ENCODE measurements at places on chromosomes 7 and 10.

GRCh38 chr7:22389892-22390291 is 32.9 kb upstream of the RAPGEF5 start:
- no peak for DNase-seq

DNA sequence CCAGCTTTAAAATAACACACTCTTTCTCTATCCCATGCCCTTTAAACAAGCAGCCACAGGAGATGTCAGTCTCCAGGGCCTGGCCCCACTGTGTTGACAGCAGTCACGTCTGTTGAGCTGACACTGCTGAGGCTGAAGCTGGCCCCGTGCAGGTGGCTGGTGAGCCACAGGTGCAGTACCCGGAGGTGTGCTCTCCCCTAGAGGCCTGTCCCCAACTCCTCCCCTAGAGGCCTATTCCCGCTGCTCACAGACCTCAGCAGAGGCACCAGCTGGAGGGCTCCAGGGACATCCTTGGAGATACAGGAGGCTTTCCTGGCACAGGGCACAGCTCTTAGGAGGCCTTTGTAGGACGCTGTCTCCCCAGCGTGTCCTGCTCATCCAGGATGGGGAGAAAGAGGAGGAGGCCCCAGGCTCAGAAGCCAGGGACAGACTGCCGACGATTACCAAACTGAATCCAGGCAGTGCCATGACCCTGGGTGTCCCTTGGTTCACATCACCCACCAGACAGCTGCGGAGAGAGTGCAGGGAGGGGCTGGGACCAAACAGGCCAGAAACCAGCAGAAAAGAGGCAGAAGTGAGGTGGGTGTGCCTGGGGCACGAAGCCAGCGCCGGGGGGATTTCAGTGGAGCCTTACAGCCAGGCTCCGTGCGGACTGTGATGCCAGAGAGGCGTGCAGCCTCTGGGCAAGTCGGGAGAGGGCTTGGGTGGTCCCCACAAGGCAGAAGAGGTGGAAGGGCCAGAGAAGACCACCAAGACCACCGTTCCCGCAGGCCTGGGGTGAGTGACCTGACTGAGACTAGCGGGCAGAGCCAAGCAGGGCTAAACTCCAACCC is 18.5 kb upstream of the TTYH3 start:
- no peak for DNase-seq

GRCh38 chr10:104641187-104641936 is at the start of gene SORCS3:
TSS of gene SORCS3 (plus strand) at chr10:104641290.
- DNase-seq = no peak

- no peak for DNase-seq
Observed at GRCh38 chr7:98785929-98786571, 83.8 kb downstream of the TMEM130 start.

DNA sequence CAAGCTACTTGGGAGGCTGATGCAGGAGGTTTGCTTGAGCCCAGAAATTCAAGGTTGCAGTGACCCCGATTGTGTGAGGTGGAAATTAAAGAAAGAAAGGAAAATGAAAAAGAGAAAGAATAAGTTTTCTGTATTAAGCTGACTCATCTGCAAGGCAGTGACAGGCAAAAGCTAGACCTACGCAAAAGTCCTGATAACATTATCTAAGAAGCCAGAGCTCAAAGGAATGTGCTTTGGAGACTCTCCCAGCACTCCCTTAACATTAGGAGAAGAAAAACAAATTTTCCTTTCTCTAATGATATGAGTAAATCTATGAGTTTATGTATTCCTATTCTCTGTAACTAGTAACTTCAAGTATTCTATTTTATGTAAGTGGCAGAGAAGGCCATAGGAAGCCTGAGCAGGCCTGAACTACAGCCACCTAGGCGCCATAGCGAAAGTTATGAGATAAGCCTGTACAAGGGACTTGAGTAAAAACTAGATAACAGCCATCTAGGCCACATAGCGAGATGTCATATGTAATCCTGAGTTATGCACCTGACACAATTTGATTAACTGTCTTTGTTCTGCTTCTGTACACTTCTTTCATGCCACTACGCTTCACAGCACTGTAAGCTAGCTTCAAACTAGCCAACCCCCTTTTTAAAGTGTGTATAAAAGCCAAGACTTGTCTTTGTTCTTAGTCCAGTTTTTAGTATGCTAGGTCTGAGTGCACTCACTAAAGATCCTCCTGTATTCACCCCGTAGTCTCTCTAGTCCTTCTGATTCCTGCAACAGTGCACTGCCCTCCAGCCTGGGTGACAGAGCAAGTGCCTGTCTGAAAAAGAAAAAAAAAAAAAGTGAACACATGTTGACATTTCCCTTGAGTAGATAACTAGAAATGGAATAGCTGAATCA is 9.4 kb upstream of the ZWINT start:
- peak; percentile 19 for DNase-seq

DNA sequence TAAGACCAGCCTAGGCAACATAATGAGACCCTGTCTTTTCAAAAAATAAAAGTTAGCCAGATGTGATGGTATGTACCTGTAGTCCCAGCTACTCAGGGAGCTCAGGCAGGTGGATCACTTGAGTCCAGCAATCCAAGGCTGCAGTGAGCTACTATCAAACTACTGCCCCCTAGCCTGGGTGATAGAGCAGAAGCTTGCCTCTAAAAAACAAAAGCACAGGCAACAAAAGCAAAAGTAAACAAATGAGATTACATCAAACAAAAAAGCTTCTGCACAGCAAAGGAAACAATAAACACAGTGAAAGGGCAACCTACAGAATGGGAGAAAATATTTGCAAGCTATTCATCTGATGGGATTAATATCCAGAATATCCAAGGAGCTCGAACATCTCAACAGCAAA is 65.4 kb downstream of the FANK1 start:
- DNase-seq = no peak

DNA sequence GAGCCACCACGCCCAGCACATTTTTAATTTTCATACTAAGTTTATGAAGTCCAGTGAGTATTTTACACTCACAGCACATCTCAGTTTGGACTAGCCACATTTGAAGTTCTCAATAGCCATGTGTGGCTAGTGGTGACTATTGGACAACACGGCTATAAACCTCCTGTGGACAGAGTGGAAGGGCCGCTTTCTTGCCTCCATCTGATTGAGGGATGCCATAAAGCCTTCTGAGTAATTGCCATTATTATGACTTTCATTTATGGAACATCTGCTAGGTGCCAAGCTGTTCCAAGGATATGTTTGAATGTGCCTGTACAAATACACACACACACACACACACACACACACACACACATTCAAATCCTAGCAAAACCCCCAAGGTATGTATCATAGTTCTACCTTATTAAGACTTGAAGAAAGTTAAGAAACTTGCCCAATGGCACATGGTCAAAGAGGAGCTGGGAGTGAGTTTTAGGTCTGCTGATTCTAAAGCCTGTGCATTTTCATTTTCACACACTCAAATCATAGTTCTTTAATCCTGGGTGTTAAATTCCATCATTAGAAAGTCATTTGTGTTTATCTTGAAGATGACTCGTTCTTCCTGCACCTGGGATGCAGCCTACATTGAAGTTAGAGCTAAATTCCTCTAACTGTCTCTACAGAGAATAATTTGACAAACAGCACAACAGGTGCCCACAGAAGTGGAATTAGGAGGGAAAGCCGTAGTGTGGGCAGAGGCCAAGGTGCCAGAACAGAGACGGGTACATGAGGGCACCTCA is 143.3 kb downstream of the PKD1L1 start:
- DNase-seq = no peak

GRCh38 chr7:128030263-128030653 is 979 bp downstream of the LRRC4 start:
- no peak for DNase-seq

GRCh38 chr10:18859659-18860058 is 188.9 kb upstream of the MALRD1 start:
- no peak for DNase-seq

DNA sequence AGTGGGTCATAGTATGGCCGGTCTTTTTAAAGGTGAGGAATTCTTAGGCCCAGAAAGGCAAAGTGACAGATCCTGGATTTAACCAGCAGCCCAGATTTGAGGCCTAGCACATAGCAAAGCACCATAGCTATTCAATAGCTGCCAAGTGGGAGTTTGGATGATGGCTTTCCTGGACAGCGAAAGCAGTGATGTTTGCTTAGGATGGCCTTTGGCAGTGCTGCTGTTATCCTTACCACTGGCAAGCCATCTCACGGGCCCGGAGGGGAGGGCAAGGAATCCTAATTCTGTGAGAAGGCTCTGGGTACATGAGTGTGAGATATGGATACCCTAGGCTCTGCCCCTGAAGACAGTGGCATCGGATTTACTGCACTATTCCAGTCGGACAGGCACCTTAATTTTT is 50.4 kb downstream of the TCF7L2 start:
- DNase-seq = no peak

GRCh38 chr10:62402508-62402907 is 28.3 kb downstream of the ZNF365 start:
- no peak for DNase-seq

DNA sequence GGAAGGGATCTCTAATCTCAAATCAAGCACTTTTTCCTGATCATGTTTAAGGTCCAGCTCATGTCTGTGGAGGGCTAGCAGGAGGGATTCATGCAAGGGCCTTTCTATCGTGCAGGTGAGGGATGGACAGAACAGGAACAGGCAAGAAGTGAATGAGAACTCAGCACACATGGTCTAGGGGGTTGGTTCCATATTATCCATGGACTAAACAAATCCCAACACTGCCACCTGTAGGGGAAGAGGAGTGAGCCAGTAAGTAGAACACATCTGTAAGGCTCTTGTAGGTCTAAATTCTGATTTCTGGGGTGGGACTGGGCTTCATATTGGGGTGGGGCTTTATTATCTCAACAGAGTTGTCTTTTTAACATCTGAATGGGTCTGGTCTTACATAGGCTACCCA is 138.0 kb upstream of the TARP start:
- peak; percentile 8 for DNase-seq

DNA sequence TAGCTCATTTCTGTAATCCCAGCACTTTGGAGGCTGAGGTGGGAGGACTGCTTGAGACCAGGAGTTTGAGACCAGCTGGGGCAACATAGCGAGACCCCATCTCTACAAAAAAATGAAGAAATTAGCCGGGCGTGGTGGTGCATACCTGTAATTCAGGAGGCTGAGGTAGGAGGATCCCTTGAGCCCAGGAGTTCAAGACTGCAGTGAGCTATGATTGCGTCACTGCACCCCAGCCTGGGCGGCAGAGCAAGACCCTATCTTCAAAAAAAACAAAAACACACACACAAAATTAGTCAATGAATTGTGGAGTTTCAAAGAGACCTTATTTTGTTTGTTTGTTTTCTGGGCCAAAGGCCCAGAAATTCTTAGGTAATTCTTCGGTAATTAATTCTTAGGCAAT is 110.0 kb downstream of the CUX1 start:
- DNase-seq = no peak

DNA sequence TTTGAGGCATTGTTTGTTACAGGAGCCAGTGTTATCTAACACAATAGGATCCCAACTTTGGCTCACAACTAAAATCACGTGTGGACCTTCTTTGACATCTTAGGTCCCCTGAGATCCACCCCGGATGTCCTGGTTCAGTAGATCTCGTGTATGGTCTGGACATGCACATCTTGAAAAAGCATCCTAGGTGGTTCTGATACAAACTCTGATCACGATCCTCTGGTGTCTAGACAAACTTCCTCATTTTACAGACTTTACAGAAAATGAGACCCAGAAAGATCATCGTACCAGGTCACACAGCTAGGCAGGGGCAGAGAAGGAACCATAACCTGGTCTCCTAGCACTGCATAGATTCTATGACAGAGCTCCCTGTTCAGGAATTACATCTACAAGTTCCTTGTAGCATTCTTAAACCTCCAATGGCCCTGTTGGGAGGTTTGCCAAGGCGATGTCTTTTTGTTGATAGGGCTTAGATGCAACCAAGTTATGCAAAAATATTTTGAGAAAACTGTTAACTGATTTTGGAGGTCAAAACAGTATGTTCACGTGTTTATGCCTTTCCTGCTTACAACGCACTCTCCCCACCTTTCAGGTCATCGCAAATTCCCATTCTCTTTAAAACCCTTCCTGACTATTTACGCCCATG is 30.8 kb upstream of the CHST15 start:
- DNase-seq = no peak

- DNase-seq = no peak
Observed at GRCh38 chr7:50920031-50920635, 137.4 kb upstream of the GRB10 start.

DNA sequence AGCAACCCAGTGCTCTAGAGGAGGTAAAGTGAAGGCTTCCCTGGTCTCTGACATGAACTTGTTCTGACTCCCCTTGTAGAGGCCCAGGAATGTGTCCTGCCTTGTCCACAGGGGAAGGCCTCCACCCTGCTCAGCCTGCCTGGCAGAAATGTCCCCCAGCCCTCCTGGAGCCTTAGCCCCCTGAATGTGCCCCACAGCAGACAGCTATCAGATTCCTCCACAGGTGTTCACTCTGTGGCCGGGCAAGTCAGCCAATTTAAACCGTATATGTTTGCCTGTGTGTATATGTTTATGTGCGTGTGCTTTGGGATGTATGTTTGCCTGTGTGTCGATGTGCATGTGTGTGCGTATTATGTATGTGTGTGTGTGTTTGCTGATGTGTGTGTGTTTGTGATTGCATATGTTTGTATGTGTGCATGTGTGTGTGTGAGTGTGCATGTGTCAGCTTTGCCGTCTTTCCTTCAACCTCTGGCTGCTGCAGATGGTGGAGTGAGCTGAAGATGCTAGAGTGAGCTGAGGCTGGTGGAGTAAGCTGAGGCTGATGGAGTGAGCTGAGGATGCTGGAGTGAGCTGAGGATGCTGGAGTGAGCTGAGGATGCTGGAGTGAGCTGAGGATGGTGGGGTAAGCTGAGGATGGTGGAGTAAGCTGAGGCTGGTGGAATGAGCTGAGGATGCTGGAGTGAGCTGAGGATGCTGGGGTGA is 68.9 kb upstream of the ANTXRL start:
- no peak for DNase-seq

DNA sequence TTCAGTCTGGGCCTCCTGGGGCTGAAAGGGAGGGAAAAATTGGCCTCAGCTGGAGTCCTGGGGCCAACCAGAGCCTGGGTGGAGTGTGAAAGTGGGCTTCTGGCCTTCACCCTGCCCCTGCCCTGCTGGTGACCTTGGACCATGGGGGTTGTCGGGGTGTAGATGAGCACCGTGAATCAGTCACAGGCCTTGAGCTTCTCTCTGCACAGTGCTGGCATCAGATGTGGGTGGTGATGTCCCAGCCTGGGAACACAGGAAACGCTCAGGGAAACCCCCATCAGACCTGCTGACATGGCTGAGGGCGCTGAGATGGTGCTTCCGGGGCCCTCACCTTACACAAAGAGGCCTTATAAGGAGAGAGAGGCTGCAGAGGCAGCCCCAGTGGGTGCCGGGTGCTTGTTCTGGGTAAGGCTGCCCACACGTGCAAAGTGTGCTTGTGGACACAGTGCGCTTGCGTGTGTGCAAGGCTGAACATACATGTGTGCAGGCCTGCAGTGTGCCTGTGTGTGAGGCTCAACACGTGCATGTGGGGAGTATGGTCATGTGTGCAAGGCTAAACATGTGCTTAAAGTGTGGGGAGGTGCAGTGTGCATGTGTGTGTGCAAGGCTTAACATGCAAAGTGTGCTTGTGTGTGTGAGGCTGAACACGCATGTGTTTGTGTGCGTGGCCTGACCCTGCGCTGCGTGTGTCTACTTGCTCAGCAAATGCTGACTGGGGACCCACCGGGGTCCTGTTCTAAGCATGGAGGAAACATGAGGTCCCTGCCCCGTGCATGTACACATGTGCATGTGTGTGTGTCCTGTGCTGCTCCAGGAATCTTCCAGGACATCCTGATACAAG is 6.5 kb downstream of the ARPC1B start:
- DNase-seq = no peak
